ENCODE measurements at places on chromosomes 6 and 20.

GRCh38 chr6:153058291-153058690, 55.8 kb upstream of the MTRF1L start:
- DNase-seq, result no peak

GRCh38 chr6:128397996-128398395, 122.4 kb downstream of the PTPRK start:
- DNase-seq, result no peak

DNA sequence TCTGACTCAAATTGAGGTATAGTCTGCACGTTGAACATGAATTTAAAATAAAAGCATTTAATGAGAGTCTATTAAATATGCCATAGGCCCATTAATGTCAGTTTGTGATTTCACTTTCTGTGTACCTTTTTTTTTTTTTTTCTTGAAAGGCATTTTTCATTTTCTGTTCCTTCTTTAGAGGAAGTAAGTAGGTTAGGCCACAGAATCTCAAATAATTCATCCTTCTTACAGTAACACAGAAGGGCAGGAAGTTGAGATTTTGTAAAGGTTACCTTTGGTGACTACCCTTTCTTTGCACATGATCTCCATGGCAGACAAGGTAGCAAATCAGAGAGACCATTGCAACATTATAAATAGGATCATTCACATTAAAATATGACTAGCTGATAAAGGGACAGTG, 9.6 kb downstream of the L3MBTL3 start:
- DNase-seq, result no peak

GRCh38 chr6:25407431-25407830, 128.3 kb downstream of the CARMIL1 start:
- no peak for DNase-seq

DNA sequence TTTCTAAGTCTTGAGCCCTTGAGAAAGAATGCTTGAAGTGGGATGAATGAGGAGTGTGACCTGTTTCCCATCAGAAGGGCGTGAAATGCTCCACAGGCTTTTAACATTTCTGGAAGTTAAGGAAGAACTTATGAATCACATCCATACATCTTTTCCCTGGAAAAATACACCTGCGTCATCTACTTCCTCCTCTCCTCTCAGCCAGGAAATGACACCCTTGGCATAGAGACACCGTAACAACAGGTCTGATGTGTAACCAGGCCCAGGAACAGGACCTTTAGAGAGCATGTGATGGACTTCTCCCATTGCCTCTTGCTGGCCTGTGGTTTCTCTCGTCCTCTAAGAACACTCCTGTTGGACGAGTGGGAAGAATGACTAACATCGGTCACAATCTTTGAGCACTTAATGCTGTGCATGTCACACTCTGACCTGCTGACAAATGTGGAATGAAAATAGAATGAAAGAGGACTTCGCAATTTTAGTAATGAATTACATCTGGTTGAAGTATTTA, 28.5 kb upstream of the CITED2 start:
- DNase-seq, result no peak

- no peak for DNase-seq
Measured at GRCh38 chr6:140586426-140587061, 1212.1 kb upstream of the CITED2 start.

- no peak for DNase-seq
Measured at GRCh38 chr6:6330407-6330806, 9.9 kb upstream of the F13A1 start.

- DNase-seq, result no peak
Measured at GRCh38 chr20:63268671-63269439, 3.8 kb upstream of the ARFGAP1 start.

DNA sequence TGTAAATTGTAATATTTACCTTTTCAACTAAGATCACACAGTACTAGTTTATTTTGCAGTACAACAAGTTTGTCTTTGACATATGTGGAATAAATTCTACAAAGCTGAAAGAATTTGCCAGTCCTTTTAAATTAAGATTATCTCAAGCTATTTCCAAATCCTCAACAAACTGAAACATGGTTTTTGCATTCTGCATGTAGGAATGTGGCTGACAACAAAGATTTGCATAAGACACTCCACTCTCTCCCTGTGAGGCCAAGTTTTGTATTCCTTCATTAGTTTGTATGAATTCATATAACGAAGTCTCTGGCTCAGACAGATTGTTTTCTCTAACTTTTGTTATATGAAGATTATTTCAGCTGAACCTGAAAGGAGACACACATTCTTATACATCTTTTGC, 124.1 kb upstream of the THEMIS start:
- DNase-seq, result no peak

- DNase-seq, result no peak
Measured at GRCh38 chr6:111683749-111684267, 78.1 kb upstream of the TRAF3IP2 start.

DNA sequence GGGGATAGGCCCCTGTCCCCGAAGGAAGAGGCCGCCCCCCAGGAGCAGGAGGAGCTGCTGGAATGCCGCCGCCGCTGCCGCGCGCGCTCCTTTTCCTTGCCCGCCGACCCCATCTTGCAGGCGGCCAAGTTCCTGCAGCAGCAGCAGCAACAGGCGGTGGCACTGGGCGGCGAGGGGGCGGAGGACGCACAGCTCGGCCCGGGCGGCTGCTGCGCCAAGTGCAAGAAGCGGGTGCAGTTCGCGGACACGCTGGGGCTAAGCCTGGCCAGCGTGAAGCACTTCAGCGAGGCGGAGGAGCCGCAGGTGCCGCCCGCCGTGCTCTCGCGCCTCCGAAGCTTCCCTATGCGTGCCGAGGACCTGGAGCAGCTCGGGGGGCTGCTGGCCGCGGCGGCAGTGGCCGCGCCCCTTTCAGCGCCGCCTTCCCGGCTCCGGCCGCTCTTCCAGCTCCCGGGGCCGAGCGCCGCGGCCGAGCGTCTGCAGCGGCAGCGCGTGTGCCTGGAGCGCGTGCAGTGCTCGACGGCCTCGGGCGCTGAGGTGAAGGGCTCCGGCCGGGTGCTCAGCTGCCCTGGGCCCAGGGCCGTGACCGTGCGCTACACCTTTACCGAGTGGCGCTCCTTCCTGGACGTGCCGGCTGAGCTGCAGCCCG, 630 bp downstream of the PPP1R3G start:
- DNase-seq, result no peak

GRCh38 chr20:17605131-17605660, 35.3 kb downstream of the DSTN start:
- no peak for DNase-seq

GRCh38 chr6:44248579-44248978, 1.7 kb downstream of the HSP90AB1 start:
- no peak for DNase-seq

DNA sequence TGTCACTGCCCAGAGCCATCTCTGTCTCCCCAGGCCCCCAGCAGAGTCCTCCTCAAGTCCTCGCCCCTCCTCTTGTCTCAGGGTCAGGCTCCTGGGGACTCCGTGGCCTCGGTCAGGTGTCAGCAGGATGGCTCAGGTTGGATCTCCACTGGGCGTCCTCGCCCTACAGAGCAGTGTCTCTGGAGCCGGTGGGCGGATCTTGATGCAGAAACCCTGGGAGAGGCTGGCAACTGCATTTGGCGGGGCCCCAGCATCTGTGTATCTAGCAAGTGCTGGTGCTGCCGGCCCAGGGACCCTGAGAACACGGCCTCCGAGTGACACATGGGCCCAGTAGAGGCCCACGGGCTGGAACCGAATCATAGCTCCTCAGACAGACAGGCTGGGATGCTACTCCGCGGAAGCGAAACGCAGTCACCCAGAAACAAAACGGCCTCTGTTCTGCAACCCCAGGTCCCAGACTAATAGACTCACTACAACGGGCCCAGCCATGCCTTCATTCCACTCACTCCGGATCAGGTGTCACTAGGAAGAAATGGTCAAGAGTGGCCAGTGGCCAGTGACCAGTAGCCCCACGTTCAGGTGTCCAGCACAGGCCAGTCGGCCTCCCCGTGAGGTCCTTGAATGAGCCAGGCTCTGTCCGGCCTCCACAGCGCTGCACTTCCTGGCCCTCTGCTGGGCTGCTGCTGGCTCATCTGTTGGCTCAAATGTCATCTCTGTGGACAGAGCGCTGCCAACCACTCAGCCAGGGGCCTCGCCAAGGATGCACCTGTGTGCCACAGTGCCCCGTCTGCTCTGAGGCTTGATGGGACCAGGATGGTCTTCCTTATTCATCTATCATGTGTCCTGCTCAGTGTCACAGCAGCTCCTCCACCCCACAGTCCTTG, 12.6 kb upstream of the FRMD1 start:
- no peak for DNase-seq

GRCh38 chr6:72890233-72890632, 268.4 kb downstream of the KCNQ5 start:
- no peak for DNase-seq

DNA sequence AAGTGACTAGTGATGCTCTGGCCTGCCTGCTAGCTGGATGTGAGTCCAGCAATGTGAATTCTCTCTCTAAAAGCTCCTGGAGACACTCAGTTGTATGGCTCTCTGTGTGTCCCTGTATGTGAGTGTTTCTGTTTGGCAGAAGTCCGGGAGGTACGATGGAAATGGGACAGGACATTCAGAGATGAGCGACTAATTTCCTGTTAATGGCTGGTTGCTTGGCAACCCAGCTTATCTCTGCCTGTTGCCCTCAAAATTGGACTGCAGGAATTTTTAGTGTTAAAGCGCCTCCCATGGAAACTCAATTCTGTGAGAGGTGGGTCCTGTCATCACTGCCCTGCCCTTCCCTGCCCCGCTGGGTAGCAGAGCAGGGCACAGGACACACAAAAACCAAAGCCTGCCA, 136.8 kb upstream of the LRFN2 start:
- no peak for DNase-seq

DNA sequence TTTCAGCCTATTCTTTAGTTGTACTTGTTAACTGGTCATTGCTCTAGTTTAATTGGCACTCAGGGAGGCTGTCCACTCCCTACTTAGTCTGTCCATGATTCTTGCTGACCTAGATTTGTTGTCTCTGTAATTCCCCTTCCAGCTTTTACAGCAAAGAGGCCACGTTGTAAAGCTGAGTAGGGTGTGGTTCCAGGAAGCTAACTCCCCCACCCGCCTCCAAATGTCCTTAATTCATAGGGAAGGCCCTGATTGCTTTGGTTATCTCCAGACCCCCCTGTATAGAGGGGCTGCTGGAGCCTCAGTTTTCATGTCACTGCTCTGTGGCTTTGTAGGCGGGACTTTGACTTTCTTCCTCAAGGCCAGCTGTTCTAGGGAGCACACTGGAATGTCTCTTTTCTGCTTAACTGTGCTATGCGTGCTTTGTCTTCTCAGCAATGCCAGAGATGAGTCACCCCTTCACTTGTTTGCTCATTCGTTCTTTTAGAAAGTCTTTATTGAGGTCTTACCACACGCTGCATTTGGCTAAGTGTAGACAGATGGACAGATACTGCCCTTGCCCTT, 175.1 kb upstream of the JAG1 start:
- no peak for DNase-seq

DNA sequence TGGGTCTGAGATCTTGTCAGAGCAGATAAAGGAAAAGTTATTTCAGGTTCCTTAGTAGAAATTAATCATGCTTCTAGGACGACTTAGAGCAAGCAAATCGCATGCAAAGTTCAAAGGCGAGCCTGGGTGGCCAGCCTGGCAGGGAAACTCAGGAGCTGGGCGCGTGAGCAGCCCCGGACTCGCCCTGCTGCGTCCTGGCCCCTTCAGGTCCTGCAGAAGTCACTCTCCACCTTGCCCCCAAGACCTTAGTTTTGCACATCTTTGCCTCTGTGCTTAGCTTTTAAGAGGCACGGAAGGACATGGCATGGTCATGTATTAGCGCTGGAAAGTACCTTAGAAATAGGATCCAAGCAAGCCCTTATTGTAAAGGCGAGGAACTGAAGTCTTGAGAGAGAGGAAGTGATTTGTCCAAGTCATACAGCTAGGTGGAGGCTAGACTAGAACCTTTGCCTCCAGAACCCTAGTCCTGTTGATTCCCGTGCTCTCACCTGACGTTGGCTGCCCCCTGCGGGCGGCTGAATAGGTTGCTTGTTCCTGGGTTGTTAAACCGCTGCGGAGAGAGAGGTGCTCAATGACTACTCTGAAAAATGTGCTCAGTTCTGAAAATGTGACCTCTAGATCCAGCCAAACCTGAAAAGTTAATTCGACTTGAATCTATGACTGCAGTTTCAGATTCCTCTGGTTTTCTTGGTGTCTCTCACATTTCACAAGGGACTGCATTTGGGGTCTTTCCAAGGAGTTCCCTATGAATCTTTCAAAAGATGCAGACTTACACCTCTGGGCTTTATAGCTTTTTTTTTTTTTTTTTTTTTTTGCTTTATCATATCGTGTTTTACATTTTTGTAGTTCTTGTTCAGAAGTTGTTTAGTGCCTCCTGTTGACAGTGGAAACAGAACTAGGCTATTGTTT, 2.7 kb downstream of the MYB start:
- DNase-seq, result peak; percentile 34

DNA sequence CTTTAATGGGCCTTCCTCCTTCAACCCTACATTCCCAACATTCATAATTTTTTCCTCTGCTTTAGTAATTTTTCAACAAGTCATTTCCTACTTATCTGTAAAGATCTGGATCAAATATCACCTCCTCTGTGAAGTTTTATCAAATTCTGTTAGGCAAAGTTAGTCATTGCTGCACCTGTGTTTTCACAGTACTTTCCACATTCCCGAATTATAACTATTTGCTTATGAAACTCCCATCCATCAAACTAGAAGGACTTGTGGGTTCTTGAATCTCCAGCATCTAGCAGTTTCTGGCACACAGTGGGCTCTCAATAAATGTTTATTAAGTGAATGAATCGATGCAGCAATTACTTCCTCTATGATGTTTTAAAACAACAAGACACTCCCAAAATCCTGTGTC, 257.6 kb downstream of the HDGFL1 start:
- no peak for DNase-seq

- no peak for DNase-seq
Measured at GRCh38 chr6:162251257-162251656, 476.3 kb downstream of the PRKN start.

- no peak for DNase-seq
Measured at GRCh38 chr6:153131037-153131981, at the start of gene RGS17. TSS of gene RGS17 (minus strand) at chr6:153131282. CDS start at chr6:153044018, 87,264 bp downstream.

DNA sequence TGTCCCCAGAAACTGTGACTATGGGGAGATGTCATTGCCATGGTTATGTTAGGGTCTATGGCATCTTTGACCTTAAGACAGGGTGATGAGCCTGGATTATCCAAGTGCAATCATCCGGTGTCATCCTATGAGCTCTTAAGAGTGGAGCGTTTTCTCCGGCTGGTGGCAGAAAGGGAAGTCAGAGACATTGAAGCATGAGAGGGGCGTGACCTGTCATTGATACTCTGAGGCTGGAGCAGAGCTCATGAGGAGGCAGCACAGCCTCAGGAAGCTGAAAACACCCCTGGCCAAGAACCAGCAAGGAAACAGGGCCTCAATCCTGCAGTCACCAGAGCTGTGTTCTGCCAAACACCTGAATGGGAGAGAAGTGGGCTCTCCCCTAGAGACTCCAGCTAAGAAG, 59.6 kb downstream of the ANKRD60 start:
- no peak for DNase-seq

DNA sequence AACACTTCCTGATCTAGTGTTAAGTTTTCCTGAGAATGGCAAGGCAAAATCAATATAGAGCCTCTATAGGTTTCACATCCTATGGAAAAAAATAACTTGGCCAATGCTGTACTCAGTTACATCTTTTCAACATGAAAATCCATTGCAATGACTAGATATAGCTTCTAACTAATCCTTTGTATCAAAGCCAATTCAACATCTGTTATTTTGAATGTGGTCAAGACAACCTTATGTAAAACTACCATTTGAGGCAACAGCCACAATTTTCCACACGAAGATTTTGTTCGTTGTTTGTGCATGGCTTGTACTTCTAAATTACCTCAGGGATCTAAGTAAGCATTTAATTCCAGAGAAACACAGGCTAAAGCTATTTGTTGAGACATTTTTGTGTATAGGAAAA, 637.8 kb upstream of the EYS start:
- no peak for DNase-seq

GRCh38 chr6:110645685-110646418, 169.4 kb downstream of the CDK19 start:
- no peak for DNase-seq
